ENCODE measurements at places on chromosomes 1 and 21.

GRCh38 chr1:37862330-37862729 lies 2.9 kb upstream of the MTF1 start:
- DNase-seq: no peak

- DNase-seq: no peak
Observed at GRCh38 chr21:17931080-17931479, 111.9 kb upstream of the C21orf91 start.

GRCh38 chr21:23949493-23949892 lies 1657.8 kb downstream of the MRPL39 start:
- DNase-seq: no peak

DNA sequence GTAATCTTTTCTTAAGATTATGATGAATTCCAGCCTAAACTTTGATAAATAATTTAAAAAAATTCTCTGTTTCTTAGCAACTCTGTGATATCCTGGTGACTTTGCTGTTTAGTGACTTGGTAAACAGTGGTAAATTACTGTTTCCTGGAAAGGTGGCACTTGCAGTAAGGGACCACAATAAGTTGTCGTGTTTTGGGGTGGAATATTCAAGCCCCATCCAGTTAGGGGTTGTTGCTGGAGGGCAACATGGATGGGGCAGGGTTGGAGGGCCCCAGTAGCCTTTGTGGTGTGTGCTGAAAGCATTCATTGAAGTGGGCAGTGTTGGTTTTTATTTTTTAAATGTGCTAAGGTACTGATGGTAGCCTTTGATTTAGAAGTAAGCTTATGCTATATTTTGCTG lies 30.3 kb downstream of the PRDM2 start:
- no peak for DNase-seq

DNA sequence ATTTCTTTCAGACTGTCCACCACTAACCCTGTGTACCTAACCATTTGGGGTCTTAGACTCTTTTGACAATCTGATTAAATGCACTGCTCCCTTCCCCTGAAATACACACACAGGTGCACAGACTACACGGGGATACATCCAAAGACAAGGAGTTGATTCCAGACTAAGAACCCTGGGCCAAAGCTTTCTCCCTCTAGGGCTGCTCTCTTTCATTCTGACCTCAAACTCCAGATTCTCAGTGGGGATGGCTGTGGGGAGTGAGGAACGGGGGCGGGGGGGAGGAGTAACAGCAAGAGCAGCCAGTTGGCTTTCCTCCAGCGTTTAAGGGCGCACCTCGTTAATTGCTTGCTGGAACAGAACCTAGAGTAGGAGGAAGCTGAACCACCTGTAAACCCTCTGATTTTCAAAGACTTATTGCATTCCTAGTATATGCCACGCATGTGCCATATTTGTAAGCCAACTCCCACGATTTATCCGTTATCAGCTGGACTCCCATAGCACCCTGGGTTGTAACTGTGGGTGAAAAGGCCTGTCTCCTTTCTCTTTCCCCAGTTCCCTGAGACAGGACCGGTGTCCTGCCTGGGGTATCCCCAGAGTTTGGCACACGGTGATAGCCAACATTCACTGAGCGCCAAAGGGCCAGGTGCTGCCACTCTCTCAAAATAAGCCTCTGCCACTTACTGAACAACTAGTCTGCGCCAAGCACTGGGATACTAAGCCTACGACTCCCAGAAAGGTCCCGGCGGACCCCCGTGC lies 920 bp downstream of the MTHFR start:
- DNase-seq: no peak

DNA sequence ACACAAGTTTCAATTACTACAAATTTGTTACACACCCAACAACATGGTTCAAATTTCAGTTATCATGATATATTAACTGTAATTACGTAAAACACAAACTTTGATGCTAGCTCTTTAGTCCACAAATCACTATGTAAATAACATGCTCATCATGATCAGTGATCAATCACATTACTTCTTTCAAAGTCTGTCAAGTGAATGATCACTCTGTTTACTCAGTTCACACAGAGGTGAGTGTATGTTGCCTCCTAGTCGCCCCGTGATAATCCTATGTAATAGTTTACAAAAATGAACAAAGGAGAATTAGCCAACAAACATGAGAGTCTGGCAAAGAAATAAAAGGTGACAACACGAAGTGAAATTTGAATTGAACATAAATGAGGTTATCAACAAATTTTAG lies 14.3 kb downstream of the EDEM3 start:
- DNase-seq: no peak

Data from stimulated activated effector memory CD8-positive, alpha-beta T cell treated with anti-CD3 and anti-CD28 coated beads, Interleukin-12 subunit alpha, Interleukin-12 subunit beta, amount 100 ng/mL, for 72 hours (primary cell).